ENCODE measurements at places on chromosomes 4 and X. TPM values are rescaled to one million over a fixed set of nuclear protein-coding genes. Genes with fewer than 3 reads are reported as not detected.

Gene VEGFD
- 0.25 TPM for total RNA-seq

Gene PROM1
- under 0.01 TPM for total RNA-seq

Gene HMX1
- not detected for total RNA-seq

Gene PI4K2B
- 54.1 TPM for total RNA-seq

Gene REST
- total RNA-seq, result 34.0 TPM

Gene NCAPG
- 22.2 TPM for total RNA-seq

Gene IGSF1
- 0.25 TPM for total RNA-seq

Gene KLHL4
- 4.8 TPM for total RNA-seq

Gene GAB1
- total RNA-seq, result 12.5 TPM

Gene PPEF2
- total RNA-seq, result under 0.01 TPM

Gene TNMD
- total RNA-seq, result not detected

Gene DCAF8L2
- not detected for total RNA-seq

Gene DCAF12L1
- total RNA-seq, result not detected

Gene CXXC4
- under 0.01 TPM for total RNA-seq

Gene GYG2
- total RNA-seq, result 2.4 TPM

Gene GNRHR
- not detected for total RNA-seq

Gene GPC4
- 2.2 TPM for total RNA-seq
